ENCODE measurements at places on chromosomes 13 and 19.

DNA sequence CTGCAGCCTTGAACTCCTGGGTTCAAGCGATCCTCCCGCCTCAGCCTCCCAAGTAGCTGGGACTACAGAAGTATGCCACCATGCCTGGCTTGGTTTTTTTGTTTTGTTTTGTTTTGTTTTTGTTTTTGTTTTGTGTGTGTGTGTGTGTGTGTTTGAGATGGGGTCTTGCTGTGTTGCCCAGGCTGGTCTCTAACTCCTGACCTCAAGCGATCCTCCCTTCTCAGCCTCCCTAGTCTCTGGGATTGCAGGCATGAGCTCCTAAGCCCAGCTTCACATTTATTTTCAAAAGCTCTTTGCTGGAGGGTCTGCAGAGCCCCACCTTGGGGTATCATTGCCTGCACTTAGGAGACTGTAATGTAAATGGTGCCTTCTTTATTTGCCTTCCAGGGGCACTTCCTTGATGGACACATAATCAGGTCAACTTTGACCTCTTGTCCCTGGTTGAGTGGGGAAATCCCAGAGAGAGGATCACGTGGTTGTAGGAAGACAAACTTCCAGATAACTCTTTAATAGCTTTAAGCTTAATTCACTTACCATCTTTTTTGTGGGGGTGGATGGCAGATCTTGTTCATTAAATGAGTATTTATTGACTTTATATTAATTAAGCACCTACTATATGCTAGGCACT lies 72.9 kb upstream of the NPAS1 start:
- DNase-seq, result no peak

- DNase-seq, result no peak
Measured at GRCh38 chr19:12521996-12522395, 29.3 kb downstream of the ZNF564 start.

- DNase-seq, result no peak
Measured at GRCh38 chr13:50448535-50448998, 394.9 kb downstream of the DLEU7 start.

DNA sequence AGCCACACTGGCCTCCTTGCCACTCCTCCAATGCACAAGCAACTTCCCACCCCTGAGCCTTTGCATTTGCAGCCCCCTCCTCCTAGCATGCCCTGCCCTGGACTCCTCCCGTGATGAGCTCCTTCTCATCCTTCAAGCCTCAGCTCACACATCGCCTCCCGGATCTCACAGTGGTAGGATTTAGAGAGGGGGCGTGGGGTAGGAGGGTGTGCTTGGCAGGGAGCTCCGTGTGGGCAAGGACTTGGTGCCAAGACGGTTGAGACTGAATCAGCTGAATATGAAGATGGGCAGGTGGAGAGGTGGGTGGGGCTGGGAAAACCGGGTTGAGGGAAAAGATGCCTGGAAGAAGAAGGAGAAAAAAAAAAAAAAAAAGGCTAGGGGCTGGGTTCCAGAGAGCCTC lies 48.4 kb upstream of the ZNRF4 start:
- DNase-seq, result no peak

GRCh38 chr19:5600797-5601196 lies 21.8 kb downstream of the SAFB2 start:
- DNase-seq, result no peak

DNA sequence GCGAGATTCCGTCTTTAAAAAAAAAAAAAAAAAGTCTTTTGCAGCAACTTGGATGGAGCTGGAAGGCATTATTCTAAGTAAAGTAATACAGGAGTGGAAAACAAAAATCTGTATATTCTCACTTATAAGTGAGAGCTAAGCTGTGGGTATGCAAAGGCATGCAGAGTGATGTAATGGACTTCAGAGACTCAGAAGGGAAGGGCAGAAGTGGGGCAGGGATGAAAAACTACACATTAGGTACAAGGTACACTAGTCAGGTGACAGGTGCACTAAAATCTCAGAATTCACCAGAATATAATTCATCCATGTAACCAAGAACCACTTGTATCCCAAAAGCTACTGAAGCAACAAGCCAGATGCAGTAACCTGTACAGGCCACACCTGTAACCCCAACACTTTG lies 2.0 kb downstream of the GP6 start:
- no peak for DNase-seq

GRCh38 chr13:27170516-27171243 lies 931 bp downstream of the USP12 start:
- no peak for DNase-seq

DNA sequence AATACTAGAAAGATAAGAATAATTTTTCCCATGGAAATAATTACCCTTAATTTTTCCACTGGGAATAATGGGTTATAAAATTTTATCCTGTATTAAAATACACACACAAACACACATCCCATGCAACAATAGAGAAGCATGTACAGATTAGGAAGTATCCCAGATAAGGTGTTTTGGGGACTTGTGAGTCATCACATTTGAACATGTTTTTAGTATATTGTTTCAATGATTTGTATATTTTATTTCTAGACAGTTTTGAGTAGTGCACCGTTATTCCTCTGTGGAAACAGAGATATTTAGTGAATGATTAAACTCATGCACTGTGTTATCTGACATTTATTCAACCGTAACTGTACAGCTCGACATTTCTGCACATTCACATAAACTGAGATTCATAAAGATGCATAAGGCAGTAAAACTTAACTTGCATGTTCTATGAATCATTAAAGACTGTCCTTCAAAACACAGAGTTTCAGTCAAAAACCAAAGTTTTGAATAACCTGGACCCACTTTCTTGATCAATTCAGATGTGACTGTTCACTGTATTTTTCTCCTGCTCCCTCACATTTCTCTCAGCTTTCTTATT lies 30.1 kb downstream of the KLF12 start:
- DNase-seq, result no peak

- no peak for DNase-seq
Measured at GRCh38 chr13:34654647-34655046, 287.4 kb upstream of the NBEA start.

DNA sequence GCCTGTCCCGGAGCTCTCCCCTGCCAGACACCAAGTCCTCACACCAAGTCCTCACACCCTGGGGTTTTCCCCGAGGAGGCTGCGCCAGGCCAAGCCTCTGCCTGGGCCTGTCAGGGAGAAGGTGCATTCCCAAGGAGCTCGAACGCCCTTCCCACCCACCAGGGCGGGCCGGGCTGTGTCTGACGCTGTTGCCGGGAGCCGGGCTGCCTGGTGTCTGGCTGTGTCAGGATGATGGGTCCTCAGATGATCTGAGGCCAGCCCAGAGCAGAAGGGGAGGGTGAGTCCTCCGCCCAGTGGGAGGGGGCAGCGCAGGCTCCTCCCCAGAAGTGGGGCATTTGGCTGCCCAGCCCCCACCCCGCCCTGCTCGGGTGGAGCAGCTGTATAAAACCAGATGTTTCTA lies 2.3 kb upstream of the HAS1 start:
- DNase-seq, result peak; percentile 82

- no peak for DNase-seq
Measured at GRCh38 chr13:73433890-73434289, 375.1 kb downstream of the KLF5 start.

- DNase-seq, result no peak
Measured at GRCh38 chr19:1590641-1591397, 1.8 kb downstream of the MBD3 start.

DNA sequence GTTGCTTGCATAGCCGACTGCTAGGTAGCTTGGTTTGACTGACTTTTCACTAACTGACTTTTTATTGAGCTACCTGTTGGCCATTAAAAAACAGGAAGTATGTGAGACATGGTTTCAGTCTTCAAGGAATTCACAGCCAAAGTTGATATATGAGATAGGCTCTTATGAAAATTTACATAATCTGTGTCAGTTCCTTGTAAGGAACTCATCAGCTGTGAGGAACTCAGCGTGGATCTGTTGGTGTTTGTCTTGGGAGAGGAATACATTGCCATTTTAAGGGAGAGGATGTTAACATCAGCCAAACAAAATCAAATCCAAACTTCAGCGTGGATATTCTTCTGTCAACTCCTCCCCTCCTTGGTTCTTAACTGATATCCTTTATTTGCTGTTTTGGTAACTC lies 2.0 kb downstream of the RNF113B start:
- DNase-seq, result no peak

DNA sequence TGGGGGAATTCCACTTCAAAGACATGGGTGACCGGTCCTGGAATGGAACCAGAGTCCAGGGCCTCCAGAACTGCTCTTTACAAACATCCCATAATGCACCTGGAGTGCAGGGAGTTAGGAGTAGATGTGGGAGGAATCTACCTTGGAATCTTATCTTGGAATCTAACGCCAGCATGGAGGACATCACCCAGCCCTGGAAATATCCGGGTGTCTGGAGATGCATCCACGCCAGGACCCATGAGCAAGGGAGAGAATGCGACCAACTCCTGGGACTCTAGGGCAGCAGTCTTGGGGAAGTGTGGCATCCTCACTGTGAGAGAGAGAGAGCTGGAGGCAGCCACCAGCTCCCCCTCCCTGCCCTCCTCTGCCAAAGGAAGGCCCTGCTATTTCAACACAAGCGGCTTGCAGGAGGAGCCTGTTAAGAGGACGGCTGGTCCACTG lies 211.8 kb downstream of the UQCRFS1 start:
- no peak for DNase-seq

DNA sequence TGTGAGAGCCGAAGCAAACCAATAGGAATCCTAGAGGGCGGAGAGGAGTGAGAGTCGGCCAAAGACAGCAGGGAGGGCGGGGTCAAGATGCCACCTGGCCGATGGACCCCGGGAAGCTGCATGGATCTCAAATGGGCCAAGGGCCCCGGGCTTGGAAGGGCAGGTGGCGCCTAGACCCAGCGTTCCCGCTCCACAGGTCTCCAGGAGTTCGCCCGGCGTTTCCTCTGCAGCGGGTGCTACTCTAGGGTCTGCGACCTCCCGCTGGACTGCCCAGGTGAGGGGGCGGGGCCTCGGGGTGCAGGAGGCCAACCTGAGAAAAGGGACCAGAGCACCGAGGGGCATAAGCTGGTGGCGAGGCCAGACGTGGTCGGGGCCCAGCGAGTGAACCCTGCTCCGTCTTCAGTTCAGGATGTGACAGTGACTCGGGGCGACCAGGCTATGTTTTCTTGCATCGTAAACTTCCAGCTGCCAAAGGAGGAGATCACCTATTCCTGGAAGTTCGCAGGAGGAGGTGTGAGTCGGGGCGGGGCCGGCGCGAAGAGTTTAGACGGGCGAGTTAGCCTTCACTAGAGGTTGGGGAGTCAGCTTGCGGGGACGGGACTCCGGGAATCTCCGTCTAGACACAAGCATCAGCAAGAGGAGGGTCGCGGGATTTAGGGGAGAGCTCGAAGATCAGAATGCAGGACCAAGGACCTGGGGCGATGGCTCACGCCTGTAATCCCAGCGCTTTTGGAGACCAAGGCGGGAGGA lies 9.9 kb downstream of the SPACA6 start:
- no peak for DNase-seq

DNA sequence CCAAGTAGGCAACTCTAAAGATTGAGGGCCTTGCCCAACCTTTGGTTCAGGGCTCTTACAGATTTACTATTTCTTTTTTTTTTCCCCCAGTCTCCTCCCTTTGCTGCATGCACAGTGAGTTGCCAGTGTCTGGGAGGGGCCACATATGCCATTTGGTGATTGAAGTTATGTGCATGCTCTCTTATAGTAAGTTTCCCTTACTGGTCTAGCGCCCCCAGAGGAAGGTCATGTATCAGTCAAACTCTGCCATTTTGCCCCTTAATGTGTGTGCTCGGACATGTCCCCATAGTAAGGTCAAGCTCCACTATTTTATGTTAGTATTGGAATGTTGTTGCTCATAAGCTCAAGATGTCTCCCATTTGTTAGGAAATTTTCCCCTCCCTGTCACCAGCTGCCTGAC lies 1138.0 kb upstream of the SLC10A2 start:
- DNase-seq, result no peak

- no peak for DNase-seq
Measured at GRCh38 chr19:46753420-46754155, 7.3 kb upstream of the STRN4 start.

GRCh38 chr13:24234200-24234915 lies 73.8 kb downstream of the SPATA13 start:
- no peak for DNase-seq

GRCh38 chr13:88303605-88304004 lies 632.4 kb downstream of the SLITRK5 start:
- no peak for DNase-seq

- DNase-seq, result no peak
Measured at GRCh38 chr13:52786766-52787165, 47.1 kb upstream of the CNMD start.

- DNase-seq, result no peak
Measured at GRCh38 chr13:79191501-79191900, 214.6 kb downstream of the RBM26 start.

- no peak for DNase-seq
Measured at GRCh38 chr13:32390048-32390447, 37.9 kb downstream of the N4BP2L1 start.

DNA sequence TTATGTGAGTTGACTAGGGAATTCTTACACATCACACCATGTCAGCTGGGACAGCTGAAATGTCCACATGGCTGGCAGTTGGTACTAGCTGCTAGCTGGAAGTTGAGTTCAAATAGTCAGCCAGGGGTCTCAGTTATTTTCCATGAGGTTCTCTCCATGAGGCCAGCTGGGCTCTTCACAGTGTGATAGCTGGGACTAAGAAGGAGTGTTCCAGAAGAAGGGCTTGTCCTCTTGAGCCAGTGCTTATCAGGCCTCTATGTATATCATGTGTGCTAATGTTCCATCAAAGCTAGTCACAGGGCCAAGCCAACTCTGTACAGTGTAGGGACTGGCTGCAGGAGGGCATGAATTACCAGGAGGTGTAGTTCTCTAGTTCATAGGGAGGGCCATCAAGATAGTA lies 11.8 kb downstream of the USPL1 start:
- no peak for DNase-seq

GRCh38 chr19:7188698-7189629 lies 105.2 kb downstream of the INSR start:
- no peak for DNase-seq

DNA sequence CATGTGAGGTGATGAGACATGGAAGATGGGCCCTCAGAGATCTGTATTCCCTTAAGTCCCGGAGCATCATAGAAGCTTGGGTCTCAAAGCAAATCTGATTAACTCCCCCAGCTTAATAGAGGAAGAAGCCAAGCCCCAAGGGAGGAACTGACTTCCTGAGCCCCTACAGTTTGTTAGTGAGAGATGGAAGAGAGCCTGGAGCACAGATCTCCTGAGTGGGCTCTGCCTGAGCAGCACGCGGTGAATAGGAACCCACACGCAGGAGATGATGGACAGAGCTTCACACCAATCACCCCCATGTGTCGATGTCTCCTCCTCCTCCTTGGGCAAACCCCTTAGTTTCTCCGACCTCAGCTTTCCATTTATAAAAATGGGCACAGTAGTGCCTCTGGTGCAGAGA lies 50.1 kb upstream of the ATP12A start:
- no peak for DNase-seq
